Suppressor macrophage treated with lipopolysaccharide for 4 hours (primary cell): ENCODE measurements at places on chromosomes 12 and 14.

DNA sequence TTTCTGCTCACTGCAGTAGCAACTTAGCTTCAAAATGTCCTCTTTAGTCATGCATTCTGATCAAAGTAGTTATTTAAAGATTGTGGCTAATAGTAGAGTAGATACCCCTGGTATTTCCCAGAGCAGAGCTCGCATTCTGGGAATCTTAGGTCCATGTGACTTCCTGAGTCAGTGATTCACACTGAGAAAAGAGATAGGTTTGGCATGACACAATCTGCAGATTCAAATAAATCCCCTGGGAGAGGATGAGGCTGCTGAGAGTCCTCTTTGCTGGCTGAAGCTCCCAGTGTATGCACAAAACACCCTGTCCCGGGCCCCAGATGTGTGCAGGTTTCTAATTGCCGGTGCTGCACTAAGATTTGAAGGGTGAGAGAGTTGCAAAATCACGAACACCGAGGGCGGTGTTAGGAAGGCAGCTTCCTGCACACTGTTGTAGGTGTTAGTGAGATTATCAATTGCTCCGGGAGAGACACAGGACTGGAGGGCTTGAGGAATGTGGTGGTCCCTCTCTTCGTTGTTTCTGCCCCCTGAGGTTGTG lies 233.2 kb downstream of the NRXN3 start:
- DNase-seq = peak; percentile 1

- DNase-seq = no peak
These were observed 3.7 kb downstream of the WNT5B start for GRCh38 chr12:1632702-1633101.

- no peak for DNase-seq
These were observed 159.4 kb downstream of the TSPAN9 start for GRCh38 chr12:3236345-3237187.

DNA sequence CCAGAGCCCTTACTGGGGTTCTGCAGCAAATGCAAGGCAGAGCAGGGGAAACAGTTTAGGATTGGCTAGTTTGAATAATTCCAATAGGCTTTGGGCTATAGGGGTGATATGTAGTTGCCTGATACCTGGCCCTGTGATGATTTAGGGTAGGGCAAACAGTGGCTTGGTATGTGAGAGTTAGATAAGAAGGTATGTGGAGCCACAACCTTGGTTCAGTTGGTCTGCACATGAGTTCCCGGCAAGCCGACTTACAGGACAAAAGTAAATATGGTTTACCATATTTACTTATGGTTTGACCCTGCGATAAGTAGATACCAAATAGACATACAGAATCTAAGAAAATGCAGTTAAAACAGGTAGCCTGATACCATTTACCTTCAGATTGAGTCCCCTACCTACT lies 8.3 kb upstream of the CAPRIN2 start:
- no peak for DNase-seq

DNA sequence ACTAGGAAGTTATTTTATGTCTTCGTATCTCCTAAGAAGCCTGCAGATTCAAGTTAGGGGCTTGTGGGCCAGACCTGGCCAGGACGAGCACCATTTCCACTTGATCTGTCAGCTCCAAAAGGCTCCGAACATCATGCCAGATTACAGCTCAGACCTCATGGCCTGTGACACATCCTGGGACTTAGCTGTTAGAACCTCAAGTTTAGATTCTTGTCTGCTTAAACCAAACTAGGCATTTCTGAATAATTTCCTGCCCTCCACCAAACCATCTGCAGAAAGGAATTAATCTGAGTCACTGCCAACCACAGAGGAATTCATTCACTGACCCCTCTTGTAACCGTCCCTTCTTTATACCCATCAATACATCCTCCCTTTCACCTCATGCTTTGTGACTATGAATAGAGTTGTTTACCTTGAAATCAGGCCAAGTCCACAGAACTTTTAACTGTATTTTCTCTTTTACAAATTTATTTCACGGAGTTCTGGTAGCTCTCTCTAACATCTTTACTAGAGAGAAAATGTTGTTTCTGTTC lies 120.3 kb downstream of the FBXL14 start:
- DNase-seq = no peak

GRCh38 chr12:94180558-94181296 lies 32.4 kb downstream of the PLXNC1 start:
- DNase-seq = peak; percentile 79

DNA sequence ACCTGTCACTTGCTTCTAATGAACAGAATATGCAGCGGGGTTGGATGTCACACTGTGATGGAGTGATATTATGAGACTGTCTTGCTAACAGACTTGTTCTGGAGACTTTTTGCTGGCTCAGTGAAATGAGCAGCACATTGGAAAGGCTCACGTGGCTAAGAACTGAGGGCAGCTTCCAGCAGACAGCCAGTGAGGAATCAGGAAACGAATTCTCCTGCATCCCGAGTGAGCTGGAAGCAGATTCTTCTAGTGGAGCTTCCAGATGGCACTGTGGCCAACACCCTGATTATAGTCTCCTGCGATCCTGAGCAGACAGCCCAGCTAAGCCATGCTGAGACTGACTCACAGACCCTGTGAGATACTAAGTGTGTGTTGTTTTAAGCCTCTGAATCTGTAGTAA lies 16.1 kb upstream of the TSPAN9 start:
- no peak for DNase-seq

GRCh38 chr14:74275241-74275841 lies 27.4 kb downstream of the ABCD4 start:
- DNase-seq = no peak

DNA sequence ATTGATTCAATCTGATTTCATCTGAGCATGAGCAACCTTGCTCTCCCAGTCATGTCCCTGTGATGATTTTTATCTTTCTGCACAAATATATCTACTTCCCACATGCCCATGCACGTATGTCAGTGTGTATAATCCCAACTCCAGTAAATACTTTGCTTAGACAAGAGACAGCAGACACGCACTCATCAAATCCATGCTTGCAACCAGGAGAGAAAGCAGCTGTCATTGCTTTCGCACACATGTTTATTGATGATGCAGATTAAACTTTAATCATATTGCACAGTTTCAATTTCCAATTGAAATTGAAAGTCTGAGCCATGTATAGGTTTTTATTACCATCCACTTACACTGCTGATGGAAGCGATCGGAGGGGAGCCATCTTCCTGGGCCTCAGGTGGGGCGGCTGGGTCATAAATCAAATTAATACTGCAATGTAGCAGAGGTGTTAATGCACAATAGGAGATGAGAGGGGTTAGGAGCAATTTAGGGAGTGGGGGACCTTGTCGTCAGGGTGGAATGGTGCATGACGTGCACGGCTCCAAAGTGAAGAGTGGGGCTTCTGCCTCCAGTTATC lies 68.6 kb upstream of the SRRM4 start:
- no peak for DNase-seq

- peak; percentile 59 for DNase-seq
These were observed 31.4 kb downstream of the FGD6 start for GRCh38 chr12:95185854-95186253.

DNA sequence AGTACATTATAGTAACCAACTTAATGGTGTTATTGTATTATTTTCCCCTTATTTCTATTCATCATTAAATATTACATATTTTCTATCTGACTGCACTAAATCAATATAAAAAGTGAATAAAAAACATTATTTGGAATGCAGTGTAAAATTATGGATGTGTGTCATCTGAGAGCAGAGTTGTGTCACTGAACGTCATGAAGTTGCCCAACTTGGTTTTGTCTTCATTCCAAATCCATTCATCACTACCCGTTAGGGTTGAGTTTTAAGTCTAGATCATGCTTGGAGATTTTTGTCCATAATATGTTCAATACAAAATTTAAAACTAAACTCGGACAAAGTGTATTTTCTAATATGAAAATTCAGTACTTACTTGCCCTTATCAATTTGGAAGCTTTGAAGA lies 16.1 kb downstream of the KLRF1 start:
- no peak for DNase-seq

DNA sequence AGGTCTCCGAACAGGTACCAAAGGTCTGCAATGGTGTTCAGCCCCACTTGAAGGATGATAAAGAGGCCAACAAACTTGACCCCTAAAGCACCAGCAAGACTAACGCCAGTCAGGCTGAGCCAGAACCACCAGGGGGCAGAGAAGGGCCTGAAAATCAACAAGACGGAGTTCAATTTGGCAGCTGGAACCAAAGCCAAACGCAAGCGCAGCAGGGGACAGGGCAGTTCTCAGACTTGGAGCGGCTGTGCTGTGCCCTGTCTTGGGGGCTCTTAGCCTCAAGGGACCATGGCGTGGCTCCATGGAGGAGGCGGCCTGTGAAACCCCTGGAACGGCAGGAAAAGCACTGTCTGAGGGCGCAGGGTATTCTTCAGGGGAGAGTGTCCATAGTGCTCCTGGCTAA lies 19.6 kb downstream of the POMT2 start:
- DNase-seq = peak; percentile 82

DNA sequence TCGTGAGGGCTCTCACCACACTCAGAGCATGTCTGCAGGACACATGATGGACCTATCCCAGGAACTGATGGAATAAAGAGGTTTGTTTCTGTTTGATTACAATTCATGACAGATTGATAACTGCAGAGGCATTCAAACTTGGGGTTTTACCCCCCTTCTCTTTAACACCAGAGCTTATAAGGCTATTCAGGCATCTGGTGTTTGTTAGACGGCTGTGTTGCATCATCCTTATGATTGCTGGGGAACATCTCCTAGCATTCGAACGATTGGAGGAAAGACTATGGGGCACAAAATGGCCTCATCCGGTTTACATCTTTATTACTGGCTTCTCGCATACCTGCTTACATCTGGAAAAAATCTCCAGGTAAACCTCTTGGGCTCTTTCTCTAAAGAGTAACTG lies 191.8 kb downstream of the MSRB3 start:
- DNase-seq = no peak

DNA sequence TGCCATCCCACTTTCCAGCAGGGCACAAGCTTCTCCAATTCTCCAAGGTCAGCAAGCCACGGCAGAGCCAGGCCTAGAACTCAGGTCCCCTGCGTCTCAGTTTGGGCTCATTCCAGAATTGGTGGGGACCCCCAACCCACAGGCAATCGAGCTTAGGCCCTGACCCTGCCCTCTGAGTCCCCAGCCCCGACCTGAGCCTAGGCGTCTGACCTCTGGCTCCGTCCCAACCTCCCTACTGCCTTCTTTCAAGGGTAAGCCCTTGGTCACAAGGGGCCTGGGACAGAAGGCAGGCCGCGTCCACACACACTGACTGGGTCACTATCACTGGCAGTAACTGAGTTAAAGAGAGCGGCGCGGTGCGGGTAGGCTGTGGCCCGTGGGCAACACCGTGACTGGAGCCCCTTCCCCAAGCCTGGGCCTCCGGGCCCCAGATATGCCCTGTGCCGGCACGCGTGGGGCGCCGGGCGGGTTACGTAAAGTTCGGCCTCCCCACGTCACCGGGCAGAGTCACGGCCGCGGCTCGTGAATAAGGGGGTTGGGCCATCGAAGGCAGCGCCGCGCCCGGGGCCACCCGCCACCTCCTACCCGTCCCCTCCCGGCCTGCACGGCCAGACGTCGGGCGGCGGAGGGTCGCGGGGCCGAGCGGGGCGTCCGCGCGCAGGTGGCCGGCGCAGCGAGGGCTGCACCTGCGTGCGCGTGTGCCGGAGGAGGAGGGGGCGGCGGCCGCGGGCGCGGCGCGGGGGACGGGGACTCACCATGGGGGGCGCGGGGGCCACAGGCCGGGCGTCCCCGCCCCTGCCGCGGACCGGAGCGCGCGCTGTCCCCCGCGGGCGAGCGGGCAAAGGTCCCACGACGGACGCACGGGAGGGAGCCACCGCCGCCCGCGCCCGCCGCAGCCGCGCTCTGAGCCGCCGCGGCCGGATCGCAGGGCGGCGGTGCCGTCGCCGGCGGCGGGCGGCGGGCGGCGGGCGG lies 516 bp downstream of the ANKRD9 start:
- peak; percentile 75 for DNase-seq

DNA sequence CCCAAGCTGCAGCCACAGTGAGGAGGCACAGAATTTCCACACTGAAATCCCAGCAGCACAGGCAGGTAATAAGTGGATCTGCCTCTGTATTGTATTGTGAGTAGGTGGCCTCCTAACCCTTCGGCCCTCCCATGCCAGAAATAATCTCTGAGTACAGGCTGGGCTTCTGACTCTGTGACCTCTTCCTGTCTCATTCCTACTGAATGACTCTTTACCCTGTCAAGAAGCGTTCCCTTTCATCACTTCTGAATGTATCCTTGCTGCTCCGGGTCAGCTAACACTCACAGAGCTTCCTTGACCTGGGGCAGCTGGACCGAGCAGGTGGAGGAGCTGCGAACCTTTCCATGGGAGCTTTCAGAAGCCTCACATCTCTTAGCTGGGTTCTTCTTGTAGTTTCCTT lies 119.6 kb downstream of the SLC8A3 start:
- no peak for DNase-seq

GRCh38 chr14:66445936-66446335 lies 40.2 kb upstream of the CCDC196 start:
- DNase-seq = no peak

DNA sequence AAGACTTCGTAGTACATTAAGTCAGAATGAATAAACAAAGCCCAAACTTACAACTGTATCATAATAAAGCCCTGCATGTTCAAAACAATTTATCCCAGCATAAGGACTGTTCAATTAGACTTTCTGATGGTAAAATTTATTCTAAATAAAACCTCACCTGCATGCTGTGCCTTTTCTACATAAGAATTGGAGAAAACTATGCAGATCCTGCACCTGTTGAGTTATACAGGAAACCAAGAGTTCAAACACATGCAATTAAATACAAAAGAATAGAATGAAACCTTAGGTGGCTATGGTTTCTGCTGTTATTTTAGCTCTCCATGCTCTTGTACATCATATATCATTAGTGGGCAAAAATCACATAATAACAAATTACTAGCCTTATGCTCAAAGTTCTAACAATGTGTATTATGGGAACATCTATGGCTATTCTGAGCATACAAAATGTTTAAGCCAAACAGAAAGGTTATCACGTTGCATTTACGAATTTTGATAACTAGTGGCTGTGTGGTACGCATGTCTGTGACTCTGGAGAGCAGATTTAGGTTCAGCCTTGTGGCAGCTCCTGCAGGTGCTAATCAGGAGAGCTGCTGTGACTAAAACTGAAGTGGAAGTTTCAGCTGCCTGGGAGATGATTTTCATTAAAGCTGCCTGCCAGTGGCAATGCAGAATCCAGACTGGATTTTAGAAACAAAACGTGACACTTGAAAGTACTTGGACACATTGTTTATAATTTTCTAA lies 36.1 kb upstream of the LRFN5 start:
- DNase-seq = no peak

DNA sequence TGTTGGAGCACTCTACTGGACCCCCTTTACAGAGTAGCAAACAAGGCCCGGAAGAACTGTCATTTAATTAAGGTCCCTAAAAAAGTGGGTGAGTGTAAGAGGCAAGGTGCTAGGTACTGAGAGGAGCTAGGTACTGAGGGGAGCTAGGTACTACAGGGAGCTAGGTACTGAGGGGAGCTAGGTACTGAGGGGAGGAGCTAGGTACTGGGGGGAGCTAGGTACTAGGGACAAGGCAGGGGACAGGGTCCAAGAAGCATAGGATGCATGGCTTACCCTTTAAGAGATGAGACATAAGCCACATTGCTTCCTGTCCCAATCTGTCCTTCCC lies 4.9 kb downstream of the KRT5 start:
- no peak for DNase-seq

GRCh38 chr14:68286667-68287066 lies 467.1 kb downstream of the RAD51B start:
- no peak for DNase-seq

GRCh38 chr12:88416786-88417185 lies 163.5 kb downstream of the KITLG start:
- no peak for DNase-seq
